Hypothalamus (tissue), 51 donors: ENCODE measurements at places on chromosomes 2 and 18.

DNA sequence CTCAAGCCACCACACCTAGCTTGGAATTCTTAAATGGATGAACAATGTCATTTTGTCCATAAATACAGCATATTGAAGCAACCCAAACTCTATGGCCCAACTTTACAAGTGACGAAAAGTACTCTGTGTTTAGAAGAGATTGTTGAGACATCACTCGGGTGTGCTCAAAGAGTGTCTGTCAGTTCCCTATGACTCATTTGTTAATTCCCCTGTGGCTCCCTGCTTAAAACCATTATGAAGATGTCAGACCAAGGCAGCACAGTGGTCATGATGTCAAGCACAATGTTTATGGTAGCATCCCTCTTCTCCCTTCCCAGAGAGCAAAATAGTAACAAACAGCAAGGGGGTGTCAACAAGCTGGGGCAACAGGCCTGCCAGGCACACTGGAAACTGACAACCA lies 3.0 kb downstream of the LYG1 start:
- DNase-seq = no peak

- no peak for DNase-seq
Observed at GRCh38 chr2:54568876-54569321, 112.8 kb downstream of the SPTBN1 start.

- no peak for DNase-seq
Observed at GRCh38 chr18:36454848-36455458, 157.4 kb downstream of the FHOD3 start.

- DNase-seq = no peak
Observed at GRCh38 chr2:33229646-33230045, 246.8 kb upstream of the RASGRP3 start.

GRCh38 chr2:217897091-217897715 lies 105.6 kb downstream of the TNS1 start:
- no peak for DNase-seq

- DNase-seq = no peak
Observed at GRCh38 chr2:54048117-54048785, 67.2 kb upstream of the ACYP2 start.

GRCh38 chr2:150167711-150168110 lies 319.8 kb downstream of the RND3 start:
- no peak for DNase-seq

GRCh38 chr2:76478266-76479035 lies 767.7 kb upstream of the GCFC2 start:
- no peak for DNase-seq

- DNase-seq = no peak
Observed at GRCh38 chr2:108588070-108588668, 53.9 kb downstream of the LIMS1 start.

DNA sequence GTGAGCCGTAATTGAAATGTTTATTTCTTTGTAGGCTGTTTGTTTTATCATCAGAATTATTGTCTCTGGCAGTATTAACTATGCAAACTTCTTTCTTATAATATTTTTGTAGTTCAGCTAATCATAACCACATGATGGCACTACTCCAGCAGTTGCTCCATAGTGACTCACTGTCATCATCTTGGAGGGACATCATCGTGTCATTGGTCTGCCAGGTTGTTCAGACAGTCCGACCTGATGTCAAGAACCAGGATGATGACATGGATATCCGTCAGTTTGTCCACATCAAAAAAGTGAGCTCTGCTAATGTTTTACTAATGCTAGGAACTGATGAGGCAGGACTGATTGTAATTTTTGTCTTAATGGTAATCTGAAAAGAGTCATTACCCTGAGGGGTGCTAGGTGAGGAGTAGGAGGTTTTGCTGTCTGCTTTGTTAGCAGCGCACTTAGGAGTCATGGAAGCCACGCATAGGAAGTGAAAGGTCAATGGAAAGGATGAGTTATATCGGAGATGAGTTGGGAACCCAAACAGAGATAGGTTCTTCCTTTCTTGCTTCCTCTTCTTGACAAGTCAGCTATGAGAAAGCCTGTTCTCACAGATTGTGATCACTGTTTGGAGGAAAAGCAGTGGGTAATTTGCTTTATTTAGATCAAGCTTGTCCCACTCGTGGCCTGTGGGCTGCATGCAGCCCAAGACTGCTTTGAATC lies 49.2 kb downstream of the PIKFYVE start:
- DNase-seq = no peak

DNA sequence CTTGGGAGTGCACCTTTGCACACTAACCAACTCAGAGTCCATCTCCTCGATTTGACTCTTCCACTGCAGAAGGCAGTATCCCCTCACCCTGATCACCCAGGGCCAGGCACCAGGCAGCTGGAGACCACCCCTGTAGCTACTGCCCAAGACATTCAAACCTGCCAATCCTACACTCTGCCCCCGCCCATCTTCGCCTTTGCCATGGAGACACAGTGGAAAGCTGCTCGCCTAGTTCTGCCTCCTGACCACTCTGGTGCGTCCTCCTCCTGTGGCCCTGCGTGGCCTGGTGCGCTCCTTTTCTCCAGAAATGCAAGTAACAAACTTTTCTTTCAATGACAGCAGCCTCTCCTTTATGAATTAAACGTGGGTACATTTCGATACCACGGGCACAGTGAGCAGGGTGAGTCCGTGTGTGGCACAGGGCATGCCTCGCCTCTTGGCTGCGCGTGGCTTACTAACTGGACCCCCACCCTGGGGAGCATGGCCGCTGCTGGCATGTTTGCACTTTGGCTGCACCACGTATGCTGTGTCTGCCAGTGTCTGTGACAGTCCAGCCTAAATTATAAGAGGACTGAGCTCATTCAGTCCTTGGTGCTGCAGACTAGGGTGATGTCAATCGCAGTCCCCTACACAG lies 47.6 kb downstream of the LONRF2 start:
- no peak for DNase-seq

- no peak for DNase-seq
Observed at GRCh38 chr2:177724398-177725287, 332.1 kb downstream of the AGPS start.

DNA sequence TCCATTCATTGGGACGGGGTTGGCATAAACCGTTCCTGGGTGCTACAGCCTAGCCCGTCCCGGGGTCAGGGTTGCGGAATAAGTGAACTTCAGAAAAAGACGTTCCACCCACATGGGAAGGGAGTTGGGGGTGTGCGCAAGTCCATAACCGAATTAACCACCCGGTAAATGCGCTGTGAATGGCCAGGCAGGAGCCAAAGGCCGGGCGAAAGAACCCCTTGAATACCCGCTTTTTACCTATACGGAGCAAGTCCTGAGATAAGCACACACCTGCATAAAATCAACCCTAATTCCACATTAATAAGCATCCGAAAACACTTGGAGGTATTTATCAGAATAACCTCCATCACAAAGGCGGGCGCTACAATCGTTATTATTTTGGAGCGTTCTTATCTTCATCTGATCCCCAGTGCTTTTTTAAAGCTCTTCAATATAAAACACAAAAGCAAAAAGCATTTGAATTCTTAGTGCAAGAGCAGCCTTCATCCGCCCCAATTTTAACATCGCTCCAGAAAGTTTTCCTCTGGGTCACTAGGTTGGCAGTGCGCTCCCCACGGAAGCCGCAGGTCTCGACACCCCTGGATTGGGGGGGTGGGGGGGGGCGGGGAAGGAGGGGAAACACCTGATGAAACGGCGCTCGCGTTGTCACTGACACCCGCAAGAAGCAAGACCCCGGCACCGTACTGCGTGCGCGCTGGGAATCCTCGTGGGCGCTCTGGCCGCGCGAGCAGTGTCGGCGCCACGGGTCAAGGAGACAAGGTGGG lies 1.2 kb downstream of the SATB2 start:
- DNase-seq = no peak

GRCh38 chr2:146417942-146418341 lies 1426.9 kb upstream of the ACVR2A start:
- no peak for DNase-seq
